DMS53 (cell line): ENCODE measurements at places on chromosomes 2 and 18.

- DNase-seq, result peak; percentile 57
Measured at GRCh38 chr18:51430538-51430937, 233.1 kb upstream of the MEX3C start.

GRCh38 chr18:22342625-22343024 is 75.1 kb downstream of the CTAGE1 start:
- DNase-seq, result no peak

GRCh38 chr2:7324706-7325105 is 407.5 kb downstream of the RNF144A start:
- DNase-seq, result no peak

DNA sequence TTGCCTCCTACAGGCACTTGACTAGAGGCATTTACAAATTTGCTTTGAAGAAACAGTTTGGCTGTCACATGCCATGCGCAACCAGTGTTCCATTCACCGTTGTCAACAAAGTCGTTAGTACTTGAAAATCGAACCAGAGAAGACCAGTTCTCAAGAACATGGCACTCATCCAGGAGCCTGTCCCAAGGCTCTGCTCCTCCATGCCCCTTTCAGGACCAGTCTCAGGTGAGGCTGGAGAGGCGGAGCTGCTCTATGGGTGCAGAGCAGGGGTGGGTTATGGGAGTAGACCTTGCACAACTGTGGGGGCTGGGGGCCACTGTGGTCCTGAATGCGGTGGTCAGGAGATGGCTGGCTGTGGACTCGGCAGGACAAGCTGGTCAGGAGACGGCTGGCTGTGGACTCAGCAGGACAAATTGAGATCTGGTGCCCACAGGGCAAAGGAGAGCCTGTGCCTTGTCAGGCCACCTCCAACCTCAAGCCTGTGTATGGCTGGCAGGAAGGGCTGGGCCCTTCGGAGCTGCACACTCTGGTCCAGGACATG is 12.3 kb upstream of the ATP9B start:
- peak; percentile 62 for DNase-seq

- DNase-seq, result no peak
Measured at GRCh38 chr2:76128622-76129021, 417.9 kb upstream of the GCFC2 start.

DNA sequence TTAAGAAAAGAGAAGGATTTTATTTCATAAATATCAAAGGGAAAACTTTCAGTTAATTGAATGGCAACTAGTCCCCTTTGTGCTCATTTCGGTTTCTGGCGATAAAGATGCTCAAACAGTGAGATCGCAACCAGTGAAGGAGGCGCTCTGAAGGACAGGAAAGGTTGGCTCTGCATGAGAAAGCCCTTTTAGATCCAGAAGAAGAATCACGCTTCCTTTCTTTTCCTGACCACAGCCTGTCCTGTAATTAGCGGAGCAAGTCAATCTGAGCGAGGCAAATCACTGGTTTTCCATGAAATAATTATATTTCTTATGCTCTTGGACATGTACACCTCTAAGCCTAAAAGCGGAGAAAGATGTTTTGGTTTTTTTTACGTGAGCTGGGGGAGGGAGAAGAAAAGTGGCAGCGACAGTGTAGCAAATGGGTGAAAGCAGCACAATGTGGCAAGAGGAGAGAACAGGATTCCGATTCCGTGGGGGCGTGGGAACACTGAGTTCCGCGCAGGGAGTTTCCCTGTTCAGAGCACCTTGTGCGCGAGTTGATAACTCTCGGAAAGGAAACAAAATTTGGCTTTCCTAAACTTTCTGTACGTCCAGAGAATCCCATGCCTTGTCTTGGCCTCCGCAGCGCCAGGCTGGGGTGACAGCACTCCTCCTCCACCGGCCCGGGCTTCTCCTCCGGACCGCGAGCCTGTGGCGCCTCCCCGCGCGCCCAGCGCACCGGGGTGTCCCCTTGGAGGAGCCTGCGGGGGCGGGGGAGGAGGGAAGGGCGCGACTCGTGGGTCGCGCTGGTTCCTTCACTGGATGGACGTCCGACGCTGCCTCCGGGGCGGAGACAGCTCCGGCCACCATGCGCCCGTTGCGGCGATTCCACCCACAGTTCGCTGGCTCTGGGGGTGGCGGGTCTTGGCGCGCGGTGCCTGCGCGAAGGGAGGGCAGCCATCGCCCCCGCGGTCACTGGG is 620 bp upstream of the SLC9A2 start:
- peak; percentile 81 for DNase-seq

GRCh38 chr2:46828491-46829230 is 86.9 kb downstream of the MCFD2 start:
- no peak for DNase-seq
